Activated CD4-positive, alpha-beta memory T cell treated with anti-CD3 and anti-CD28 coated beads for 36 hours (primary cell): ENCODE measurements at places on chromosomes 4 and X. TPM values are rescaled to one million over a fixed set of nuclear protein-coding genes. Genes with fewer than 3 reads are reported as not detected.

OTC gene
- total RNA-seq, result not detected

RPS6KA3 gene
- 51.8 TPM for total RNA-seq

STARD8 gene
- 0.57 TPM for total RNA-seq

TMEM255A gene
- total RNA-seq, result not detected

PPP1R3F gene
- 8.1 TPM for total RNA-seq

WDR17 gene
- total RNA-seq, result 1.1 TPM

MAOA gene
- total RNA-seq, result 16.8 TPM

GRCh38 chr4:40190019-40190418 is 6.8 kb upstream of the RHOH start:
- no peak for DNase-seq

- no peak for DNase-seq
Measured at GRCh38 chr4:187191676-187192075, 468.0 kb upstream of the FAT1 start.

DNA sequence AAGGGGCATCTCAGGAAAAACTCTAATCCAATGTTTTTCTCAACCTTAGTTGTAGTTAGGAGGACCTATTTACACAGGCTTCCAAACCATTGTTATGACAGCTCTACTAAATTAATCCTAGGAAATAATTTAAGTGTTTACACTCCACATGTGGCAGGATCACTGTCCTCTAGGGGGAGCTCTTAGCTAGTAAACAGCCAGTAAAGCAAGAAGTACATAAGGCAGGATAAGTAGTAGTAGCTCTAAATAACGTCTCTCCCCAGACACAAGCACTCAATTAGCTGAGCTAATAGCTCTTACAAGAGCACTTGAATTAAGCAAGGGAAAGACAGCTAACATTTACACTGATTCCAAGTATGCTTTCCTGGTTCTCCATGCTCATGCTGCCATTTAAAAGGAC is 37.3 kb downstream of the NUDT11 start:
- DNase-seq, result no peak

DNA sequence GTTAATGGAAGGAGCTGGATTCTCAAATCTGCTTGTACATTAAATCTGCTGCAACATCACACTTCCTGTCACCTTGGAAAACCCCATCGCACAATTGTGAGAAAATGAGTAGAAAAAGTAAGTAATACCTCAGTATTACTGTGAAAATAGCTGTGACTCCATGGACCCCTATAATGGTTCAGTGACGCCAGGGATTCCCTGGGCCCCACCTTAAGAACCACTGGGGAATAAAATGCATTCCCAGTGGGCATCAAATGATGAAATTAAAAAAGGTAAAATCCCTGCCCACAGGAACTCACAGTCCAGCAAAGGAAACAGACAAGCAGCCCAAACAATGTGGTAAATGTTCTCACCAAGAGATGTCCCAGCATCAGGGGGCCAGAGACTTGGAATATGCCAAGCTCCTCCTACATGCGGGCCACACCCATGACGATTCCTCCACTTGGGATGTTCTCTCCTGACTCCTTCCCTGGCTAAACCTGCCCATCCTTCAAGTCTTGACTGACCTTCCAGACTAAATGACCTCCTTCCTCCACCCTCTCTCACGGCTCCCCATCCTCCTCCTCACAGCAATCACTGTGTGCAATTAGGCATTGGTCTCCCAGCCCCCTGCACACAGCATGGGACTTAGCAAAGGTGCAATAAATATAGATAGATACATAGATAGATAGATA is 2.6 kb downstream of the EVC2 start:
- DNase-seq, result no peak

GRCh38 chr4:2288051-2288541 is 26.2 kb upstream of the MXD4 start:
- no peak for DNase-seq

GRCh38 chr4:182805321-182805720 is 111.9 kb downstream of the DCTD start:
- DNase-seq, result no peak

DNA sequence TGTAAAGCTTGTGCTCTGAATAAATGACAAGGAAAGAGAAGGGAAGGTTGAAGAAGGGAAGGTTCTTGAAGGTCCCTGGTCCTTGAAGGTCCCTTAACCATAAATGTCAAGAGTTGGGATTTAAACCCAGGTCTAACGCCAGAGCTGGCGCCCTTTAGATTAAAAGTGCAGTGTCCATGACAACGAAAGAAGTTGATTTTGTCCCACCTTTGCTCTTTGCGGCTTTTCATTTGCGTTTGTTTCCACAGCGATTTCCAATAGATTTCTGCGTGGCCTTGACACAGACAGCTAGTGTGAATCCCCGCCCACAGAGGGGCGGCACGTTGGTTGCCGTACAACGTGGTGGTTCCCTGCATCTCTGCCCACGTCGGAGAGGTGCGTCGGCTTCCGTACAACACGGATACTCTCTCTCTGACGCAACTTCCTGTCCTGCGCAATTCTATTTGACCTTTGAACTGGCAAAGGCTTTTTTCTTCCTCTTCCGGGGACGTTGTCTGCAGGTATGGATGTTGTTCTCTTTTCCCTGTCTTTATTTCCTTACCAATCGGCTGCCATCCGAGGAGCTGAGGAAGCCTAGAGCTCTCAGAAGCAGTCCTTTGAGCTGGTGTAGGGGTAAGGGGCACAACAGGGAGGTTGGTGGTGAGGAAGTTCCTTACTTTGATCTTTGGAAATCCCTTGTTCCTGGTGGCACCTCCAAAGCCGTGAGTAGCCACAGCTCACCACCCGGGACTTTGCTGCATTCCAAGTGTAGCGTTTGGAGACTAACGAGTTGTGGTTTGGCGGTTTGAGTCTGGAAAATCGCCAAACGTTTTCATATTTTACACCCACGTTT is at the start of gene RPL34:
RPL34 (plus strand) TSS at position 476 of the 832 bp plus-strand sequence. CDS start 1,384 bp downstream, outside the sequence.
- peak; percentile 97 for DNase-seq

GRCh38 chr4:46648088-46648744 is 258.3 kb upstream of the GABRA2 start:
- no peak for DNase-seq

GRCh38 chr4:25981749-25982148 is 67.7 kb downstream of the SMIM20 start:
- no peak for DNase-seq

- DNase-seq, result no peak
Measured at GRCh38 chrX:24423960-24424359, 41.1 kb upstream of the PDK3 start.

DNA sequence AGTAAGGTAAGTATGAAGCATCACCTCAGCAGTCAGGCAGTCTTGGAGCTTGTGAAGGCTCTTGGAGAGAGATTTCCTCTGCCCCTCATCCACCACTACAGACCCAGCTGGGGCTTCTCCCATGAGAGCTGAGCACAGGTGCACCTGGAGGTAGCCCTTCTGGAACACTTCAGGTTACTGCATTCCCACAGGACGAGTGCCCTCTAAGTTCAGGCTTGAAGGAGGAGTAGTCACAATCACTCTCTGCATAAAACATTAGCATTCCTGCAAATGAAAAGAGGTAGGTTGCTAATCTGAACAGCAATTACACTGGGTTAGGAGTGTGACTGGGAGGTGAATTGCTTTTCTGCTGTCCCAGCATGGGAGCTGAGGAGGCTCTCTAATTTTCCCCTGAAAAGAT is 308.8 kb downstream of the TEX13C start:
- DNase-seq, result no peak

DNA sequence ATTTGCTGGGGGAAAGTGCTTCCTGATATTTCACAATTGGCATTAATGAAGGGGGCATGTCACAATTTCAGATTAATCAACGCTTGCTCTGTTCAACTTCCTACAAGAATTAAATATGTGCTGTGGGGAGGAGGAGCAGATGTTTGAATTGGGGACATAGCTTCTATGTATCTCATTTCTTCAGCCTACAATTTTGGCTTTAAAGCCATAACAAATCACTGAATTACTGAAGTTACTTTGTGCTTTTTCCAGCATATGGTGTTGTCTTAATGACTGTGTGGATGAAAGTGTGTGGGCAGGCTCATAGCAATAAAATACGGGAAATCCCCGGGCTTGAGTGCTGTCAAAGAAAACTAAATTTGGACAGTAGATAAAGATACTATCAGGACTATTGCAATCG is 813 bp downstream of the TLR7 start:
- no peak for DNase-seq

DNA sequence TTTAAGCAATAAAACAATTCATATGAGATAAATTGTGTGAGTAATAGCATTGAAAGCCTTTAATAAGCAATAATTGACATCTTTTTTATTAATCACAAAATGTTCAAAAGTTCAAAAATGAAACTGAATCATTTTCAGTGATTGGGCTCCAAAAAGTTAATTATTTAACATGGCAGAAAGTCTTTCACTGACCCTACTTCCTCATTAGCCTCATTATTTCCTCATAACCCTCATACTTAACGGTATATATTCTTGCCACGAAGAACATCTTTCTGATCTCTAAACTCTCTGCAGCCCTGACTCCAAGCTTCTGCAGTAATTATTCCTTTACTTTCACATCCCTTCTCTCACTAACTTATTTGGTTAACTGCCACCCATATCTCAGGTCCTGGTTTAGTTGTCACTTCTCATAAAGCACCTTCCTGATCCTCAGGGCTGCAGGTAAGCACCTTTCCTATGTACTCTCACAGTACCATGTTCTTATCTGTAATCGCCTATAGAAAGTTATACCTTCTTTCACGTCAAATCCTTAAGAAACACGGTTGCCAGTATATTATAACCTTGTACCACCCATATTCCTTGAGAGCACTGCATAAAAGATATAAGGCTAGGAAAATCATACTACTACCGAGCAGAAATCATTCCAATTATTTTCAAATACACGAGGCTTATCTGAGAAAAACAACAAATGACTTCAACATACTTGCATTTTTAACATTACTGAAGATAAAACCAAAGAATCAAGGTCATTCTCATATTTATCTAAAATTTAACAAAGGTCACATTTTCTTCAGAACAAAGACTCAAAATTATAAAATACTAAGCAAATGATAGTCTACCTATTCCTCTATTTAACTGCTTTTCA is 72.2 kb downstream of the PPP3CA start:
- DNase-seq, result no peak

DNA sequence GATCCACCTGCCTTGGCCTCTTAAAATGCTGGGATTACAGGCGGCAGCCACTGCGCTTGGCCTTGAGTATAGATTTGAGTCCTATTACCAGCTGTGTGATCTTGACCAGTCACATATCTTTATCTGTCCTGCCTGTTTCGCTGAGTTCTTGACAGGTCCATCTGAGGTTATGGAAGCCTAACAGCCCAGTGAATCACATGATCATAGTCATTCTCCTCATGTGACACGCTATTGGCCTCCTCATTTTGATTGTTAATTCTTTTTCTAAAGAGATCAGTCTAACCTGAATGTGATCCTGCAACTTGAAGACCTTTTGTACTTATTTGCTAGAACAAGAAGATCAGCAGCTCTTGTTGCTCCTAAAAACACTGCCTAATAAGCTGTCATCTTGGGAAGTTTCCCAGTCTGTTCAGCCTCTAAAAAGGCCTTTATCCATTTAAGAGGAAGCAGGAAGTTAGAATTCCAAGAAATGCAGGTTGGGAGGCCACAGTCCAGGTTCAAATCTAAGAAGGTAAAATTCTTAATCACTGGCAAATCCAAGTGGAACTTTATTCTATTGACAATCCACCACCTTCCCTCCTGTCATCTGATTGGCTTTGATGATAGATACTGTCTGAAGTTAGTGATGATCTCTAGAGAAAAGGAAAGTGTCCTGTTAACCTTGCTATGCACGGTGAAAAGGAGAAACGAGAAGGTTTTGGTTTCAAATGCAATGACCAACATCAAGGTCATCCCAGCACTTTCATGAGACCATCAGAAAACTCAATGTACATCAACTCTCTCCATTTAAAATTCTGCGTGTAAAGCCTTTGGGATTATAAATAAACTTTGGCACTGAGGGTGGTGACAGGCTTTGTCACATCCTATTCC is 86.9 kb downstream of the CHRNA9 start:
- DNase-seq, result no peak

DNA sequence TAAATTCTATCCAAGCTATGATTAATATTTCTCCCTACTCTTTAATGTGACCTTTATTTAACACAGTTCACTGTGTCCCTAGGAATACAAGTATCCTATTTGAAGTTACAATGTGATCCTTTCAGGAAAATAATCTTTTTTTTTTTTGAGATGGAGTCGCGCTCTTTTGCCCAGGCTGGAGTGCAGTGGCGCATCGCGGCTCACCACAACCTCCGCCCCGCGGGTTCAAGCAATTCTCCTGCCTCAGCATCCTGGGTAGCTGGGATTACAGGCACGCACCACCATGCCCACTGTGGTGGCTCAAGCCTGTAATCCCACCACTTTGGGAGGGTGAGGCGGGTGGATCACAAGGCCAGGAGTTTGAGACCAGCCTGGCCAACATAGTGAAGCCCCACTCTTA is 21.9 kb downstream of the TBCK start:
- no peak for DNase-seq

GRCh38 chrX:2578864-2579263 is 78.1 kb upstream of the DHRSX start:
- no peak for DNase-seq

DNA sequence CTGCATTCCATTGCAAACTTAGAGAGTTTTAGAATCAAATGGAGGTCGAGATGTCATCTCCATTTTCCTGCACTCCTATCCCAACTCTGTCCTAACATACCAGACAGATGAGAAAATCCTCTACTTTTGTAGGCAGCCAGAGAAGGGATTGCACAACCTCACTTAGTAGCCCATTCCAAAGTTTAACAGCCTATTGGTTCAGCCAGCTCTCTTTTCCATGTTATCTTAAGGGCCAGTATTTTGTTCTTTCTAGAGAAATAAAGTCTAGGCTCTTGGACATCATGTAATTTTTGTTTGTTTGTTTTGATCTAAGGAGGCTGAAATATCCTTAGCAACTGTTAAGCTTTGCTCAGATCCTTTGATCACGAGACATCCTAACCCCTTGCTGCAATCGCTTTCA is 173.0 kb downstream of the COX18 start:
- DNase-seq, result no peak

DNA sequence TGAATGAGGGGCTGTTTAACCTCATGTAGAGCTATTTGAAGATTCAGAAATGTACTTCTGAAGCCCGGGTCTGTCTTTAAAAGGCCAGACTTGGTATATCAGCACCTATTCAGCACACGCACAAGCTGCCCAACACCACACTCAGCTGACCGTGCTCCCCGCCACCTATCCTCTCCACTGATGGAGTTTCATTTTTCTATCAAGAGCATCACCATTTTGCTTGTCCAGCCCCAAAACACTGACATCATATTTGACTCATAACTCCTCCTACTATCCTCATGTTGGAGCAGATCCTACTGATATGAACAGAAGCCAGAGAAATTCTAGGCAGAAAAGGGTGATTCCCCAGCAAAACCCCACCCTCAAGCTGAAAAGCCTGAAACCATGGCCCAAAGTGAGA is 100.3 kb downstream of the SORBS2 start:
- DNase-seq, result no peak
